ENCODE measurements at places on chromosomes 7 and 10.
A peak's percentile ranks its signal among the peaks of the same experiment; 100 is the strongest.

DNA sequence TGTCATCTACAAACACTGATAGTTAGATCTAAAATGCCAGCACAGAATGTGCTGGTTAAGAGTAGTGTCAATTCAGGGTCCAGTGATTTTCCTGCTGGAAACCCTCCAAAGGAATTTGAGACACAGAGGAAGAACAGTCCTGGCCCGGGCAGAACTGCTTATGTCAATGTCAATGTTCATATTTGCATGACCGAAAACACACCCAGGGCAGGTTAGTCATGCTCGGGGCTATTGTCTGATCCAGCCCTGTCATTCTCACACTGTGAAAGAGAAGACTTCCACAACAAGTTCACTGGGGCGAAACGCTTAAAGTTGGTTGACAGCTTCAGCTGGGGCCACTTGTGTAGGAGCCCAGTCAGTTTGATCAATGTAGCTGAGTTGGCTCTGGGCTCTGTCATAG is 139.3 kb downstream of the C1GALT1 start:
- DNase-seq = peak; percentile 3

DNA sequence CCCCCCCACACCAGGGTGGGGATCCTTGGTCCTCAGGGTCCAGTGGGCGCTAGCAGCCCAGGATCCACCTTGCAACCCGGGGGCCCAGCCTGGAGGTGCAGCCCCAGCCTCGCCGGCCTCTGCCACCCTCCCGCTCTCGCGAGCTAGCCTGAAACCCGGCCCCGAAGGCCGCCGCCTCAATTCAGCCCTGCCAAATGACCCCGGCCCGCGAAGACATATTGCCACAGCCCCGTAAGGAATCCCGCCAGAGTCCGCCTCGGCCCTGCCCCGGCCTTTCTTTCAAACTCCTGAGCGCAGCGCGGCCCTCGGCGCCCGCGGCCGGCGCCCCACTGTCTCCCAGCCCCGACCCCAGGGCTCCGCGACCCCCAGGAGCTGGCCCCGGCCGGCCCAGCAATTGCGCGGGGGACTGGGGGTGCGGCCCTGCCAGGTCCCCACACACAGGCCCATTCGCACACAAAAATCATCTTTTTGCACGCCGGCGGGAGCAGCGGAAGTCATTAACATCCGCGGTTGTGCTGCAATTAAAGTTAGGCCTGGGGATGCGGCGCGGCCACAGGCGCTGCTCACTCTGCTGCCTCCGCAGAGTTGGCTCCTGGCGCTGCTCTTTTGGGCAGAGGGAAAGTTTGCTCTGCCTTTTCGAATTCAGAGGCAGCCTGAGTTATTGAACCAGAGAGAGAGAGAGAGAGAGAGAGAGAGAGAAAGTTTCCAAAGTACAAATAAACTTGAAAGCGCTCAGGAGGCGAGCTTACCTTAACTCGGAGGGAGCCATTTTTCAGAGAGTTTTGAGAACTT is 4.0 kb downstream of the HOXA5 start:
- DNase-seq = no peak

GRCh38 chr10:35493196-35494118 is 111.7 kb upstream of the GJD4 start:
- DNase-seq = peak; percentile 45

DNA sequence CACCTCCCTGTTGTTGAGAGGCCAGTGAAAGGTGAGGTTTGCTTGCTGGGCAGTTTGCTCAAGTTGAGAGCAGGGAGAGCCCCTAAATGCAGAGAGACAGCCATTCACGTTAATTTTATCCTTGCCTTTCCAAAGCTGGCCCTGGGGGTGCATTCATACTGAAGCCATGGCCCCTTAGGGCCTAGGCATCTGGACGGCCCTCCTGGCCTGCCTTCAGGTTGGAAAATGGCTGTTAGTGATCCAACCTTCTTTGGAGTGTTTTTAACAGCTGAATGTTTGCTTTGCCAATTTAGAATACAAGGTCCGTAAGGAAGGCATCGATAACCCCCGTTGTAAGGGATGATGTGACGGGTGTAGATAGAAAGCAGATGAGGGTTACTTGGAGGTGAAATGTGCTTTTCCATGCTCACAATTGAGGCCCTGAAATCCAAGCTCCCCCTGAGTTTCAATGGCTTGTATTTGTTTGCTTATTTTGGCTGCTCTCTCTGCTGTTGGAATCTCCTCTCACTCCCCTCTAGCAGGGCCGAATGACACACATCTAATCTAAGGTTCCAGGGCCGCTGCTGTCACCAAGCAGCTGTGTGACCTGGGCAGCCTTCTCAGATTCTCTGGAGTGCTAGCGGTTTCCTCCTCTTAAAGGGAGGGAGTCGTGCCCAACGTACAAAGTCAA is 171.6 kb upstream of the MKI67 start:
- no peak for DNase-seq

DNA sequence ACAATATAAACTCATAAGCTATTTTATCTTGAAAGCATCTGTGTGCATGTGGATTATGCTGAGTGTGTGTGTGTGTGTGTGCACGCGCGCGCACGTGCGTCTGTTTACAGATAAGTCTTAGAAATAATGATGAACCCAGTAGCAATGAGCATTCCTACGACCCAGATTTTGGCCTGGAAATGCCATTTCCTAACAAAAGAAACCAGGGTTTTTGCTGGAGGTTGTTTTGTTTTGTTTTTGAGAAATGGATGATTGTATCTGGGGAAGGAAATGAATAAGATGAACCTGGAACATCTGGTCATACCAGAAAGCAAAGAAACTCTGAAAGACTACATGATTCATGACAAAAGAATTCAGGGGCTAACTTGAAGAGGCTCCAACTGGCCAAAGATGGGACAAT is 22.1 kb upstream of the LMOD2 start:
- peak; percentile 88 for DNase-seq

DNA sequence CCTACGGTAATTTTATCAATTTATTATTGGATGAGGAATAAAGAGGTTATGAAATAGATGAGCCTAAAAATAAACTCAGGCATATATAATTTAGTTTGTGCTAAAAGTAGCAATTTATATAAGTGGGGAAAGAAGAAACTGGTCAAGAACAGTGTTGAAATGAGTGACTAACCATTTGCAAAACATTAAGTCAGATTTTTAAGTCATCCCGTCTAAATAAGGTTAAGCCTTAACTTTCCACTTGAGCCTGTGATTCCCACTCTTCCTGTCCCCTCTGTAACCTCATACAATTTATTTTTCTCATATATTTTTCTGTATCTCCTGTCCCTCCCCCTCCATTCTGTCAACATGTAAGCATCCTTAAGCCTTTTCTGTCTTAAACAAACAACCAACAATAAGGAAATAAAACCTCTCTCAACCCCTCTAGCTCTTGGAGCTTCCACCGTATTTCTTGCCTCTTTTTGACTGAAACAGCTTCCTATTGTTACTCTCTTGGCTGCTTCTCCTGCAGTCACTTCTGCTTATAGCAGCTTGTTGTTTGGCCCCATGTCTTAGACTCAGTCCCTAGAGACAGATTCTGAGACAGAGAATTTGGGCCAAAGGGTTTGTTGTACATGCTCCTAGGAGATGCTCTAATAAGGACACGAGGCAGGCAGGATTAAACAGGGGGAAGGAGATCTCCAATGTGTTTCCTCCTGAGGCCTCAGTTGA is 109.7 kb downstream of the GNAI1 start:
- peak; percentile 15 for DNase-seq

- peak; percentile 3 for DNase-seq
These were observed 1105.7 kb downstream of the XPNPEP1 start for GRCh38 chr10:108817584-108817983.

- DNase-seq = no peak
These were observed 29.9 kb downstream of the GPR22 start for GRCh38 chr7:107499731-107500130.

DNA sequence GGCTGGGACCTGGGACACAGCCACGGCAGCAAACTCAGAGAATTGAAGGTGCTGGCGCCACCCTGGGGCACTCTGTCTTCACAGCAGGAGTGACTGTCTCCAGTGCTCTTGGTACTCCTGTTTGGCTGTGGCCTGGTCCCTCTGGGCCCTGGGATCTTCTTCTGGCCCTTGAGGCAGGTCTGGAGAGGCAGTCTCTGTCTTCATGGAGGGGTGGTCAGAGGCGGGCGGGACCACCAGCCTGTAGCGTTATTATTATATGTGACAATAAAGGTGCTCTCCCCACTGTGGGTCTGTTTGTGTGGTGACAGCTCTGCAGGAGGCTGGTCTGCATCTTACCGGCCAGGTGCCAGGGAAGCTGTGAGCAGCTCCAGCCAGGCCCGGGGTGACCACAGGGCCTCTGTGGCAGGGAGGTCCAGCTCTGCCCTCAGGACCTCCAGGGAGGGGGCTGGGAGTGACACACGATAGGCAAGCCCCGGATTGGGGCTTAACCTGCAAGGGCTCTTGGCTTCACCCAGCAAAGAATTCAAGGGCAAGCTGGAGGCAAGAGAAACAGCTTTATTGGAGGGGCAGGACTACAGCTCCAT is 70.3 kb downstream of the MYL10 start:
- no peak for DNase-seq

DNA sequence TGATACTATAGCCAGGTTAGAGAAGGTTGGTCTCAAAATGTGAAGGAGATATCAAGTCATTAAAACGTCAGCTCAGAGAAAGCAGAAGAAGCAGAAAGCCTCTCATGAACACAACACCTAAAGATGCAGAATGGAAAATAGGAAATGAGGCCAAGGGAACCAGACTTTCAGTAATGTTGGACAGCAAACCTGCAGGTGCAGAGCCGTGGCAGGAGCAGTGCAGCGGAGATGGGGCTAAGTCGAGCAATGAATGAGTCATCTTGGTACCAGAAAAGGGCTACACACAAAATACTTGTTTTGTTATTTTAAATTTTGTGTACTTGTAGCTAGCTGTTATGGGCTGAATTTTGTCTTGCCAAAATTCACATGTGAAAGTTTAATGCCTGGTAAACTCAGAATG is 479.6 kb upstream of the POM121L12 start:
- DNase-seq = no peak

GRCh38 chr7:115613836-115614235 is 416.7 kb downstream of the TFEC start:
- DNase-seq = peak; percentile 40

DNA sequence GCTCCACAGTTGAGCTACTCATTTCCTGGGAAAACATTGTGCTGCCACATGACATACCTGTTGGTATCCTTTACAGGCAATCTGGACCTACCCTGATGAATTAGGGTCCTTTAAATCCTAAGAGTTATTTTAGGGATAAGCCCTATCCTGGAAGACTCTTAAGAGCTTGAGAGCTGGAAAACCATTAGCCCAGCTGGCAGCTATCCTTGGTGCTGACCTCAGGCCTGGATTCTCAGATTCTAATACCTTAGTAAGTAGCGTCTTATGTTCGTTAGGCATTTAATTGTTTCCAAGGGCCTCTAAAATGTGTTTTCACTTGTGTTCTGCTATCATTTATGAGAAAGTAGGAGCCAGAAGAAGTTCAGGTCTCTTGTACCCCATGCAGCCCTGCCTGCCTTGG is 93.0 kb upstream of the SORCS3 start:
- peak; percentile 22 for DNase-seq

DNA sequence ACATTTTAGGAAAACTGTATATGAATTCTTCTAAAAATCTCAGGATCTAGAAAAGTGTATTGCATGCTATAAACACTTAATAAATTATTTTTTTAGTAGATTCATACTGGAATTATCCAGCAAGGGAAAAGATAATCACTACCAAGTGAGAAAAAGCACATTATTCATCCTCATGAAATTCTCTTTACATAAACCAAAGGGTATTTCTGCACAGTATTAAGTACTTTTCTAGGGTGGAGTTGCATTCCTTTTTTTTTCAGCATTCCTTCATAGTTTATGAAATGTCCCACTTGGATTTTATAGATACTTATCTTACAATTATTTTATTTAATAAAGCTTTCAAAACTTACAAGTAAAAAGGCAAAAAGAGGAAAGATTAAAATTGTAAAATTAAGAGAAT is 403.3 kb downstream of the HGF start:
- peak; percentile 67 for DNase-seq

- no peak for DNase-seq
These were observed 97.5 kb downstream of the MICALL2 start for GRCh38 chr7:1361756-1362125.

DNA sequence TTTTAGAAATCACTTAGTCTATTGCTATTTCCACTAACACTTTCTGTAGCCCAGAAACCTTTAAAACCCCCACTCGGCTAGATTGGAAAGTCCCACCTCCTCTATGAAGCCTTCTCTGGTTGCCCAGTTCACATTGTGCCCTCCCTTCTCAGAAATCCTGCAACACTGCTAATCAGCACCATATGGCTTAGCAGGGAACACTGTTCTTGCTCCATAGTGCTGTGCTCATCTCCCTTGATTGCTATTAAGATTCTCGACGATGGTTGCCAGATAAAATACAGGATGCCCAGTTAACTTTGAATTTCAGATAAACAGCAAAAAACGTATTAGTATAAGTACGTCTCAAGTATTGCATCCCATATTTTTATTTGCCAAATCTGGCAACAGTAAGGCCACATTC is 40.1 kb upstream of the XPNPEP1 start:
- peak; percentile 76 for DNase-seq

- DNase-seq = no peak
These were observed 1.8 kb downstream of the CC2D2B start for GRCh38 chr10:95909561-95909960.

DNA sequence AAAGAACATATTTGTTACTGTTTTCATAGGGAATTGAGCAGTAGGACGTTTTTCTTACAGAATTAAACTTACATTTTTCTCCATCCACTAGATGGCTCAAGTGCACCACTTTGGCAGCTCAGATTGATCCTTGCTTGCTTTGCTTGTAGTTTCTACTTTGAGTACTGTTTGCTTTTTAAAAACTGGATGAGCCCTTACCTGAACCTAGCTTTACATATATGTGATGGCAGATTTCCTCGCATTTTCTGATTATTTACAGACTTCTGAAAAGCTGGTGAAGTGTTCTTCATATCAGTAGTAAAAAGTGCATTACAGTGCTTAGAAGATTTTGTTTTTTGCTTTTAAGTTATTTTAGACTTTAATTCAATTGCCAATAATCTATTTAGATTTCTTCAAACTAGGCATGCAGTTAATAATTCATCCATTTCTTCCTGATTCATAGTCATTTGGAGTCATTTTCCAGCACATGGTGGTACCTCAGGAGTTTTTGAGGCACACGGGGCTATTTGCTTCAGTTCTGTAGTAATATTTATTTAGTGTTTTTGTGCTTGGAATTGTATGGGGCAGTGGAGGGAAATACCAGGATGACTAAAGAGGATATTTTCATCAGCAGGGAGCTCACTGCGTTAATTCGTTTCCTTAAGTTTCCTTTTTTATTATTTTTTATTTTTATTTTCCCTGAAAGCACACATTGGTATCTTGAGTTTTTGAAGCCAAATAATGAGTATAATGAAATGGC is 57.3 kb downstream of the MAPK8 start:
- peak; percentile 88 for DNase-seq

GRCh38 chr10:132514821-132515520 is 22.6 kb upstream of the INPP5A start:
- DNase-seq = no peak

Measured in fibroblast of the aortic adventitia (primary cell).